Cardiac septum (tissue), 1 donor: ENCODE measurements at places on chromosomes 2 and 18.

- no peak for DNase-seq
These were observed 23.7 kb downstream of the FARP2 start for GRCh38 chr2:241379481-241380480.

GRCh38 chr2:47088371-47089082 lies 66.6 kb downstream of the STPG4 start:
- DNase-seq: no peak

- no peak for DNase-seq
These were observed 317.3 kb upstream of the MGAT5 start for GRCh38 chr2:133936601-133937000.

DNA sequence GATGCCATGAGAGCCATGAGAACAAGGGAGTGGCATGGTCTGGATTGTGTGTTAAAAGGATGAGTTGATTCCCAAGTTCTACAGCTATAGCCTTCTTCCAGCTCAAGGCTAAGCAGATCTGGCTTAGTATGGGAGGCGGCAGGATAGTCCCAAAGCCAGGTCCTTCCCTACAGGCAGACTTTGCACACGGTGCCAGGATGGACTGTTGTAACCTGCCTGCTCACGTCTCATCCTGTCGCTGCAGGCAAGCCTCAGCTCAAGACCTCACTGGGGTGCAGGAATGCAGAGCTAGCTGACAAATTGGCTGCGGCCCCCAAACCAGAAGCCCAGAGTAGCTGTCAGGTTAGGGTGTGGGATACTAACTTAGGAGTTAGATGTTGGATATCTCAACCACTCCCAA lies 28.8 kb upstream of the IGFBP5 start:
- no peak for DNase-seq

DNA sequence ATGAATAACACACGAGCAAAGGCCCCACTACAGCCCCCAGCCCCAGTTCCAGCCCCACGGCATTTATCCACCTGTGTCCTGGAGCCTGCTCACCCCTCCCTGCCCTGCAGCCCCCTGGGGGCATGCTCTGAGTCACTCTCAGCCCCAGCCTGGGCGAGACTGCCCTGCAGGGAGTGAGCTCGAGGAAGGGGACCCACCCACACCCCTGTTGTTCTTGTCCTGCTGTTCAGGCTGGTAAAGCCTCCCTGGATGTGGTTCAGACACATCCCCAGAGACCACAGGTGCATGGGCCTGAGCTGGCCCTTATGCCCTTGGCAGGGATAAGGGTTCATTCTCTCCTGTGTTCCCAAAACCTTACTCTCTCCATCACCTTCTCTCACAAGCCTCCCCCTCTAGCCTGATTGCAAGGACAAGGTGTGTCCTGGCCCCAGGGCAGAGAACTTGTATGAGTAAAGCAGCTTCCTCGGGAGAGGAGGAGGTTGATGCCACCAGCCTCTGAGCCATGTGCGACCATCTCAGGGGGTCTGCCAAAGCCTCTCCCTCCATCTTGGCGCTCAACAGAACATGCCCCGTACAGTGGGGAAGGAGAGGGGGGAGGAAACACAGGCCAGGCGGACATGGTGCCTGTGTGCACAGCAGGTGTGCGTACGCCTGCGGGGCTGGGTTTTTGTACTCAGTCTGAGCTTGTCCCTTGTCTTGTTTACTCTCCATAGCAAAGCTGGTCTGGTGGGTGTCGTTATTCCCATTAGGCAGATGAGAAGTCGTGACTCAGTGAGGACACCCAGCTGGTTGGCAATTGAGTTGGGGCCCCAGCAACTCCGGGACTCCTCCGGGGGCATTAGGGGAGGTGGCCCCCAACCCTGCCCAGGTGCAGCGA lies 64.4 kb downstream of the CIB4 start:
- no peak for DNase-seq

- DNase-seq: no peak
These were observed 188.9 kb upstream of the ITGA4 start for GRCh38 chr2:181268174-181268867.

- DNase-seq: no peak
These were observed 39.9 kb downstream of the ADD2 start for GRCh38 chr2:70728128-70728527.

DNA sequence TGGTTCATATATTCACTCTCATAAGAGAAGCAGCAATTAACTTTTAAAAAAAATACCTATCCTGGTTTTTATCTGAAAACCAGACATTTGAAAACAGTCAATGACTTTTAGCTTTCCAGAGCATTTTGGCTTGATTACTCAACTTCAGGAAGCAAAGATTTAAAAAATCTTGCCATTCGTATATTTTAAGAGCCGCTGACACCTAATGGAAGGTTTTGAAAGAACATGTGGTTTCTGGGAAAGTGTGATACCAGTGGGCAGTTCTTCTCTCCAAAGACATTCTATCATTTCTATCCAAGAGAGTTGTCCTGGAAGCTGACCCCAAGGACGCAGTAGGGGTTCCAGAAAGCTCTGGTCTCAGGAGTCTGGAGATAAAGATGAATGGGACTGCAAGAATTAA lies 234.7 kb downstream of the TTC32 start:
- DNase-seq: no peak

DNA sequence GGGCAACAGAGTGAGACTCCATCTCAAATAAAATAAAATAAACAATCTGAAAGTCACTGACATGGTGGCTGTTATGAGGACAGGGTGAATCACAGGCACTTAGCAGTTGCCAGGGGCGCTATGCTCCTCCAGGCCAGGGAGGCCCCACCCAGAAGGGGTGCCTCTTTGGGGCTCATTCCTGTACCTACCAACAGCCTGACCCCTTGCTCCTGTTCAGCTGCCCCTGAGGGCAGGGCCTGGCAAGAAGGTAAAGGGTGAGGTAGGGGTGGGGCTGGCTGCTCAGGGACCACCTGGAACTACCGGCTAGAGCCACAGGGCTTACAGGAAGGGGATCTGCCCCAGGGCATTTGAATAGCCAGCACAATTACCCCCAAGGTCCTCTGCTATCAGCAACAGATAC lies 60.3 kb downstream of the INPP5D start:
- DNase-seq: no peak

DNA sequence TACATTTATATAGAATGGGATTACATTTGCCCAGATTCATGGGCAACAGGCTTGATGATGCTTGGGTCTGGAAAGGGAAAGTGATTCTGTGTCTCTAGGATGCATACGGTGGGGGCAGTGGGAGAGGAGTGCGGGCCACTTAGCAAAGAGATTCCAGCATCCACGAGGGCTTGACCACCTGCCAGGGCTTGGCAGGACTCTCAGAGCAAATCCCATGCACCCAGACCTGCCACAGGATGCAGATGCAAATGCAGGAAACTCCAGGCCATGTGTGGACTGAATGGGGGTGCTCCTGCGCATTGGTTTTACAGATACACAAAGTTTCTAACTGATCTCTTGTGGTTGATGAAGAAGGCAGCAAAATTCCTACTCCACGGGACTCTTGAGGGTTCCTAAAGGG lies 334.7 kb downstream of the CYRIA start:
- DNase-seq: no peak

DNA sequence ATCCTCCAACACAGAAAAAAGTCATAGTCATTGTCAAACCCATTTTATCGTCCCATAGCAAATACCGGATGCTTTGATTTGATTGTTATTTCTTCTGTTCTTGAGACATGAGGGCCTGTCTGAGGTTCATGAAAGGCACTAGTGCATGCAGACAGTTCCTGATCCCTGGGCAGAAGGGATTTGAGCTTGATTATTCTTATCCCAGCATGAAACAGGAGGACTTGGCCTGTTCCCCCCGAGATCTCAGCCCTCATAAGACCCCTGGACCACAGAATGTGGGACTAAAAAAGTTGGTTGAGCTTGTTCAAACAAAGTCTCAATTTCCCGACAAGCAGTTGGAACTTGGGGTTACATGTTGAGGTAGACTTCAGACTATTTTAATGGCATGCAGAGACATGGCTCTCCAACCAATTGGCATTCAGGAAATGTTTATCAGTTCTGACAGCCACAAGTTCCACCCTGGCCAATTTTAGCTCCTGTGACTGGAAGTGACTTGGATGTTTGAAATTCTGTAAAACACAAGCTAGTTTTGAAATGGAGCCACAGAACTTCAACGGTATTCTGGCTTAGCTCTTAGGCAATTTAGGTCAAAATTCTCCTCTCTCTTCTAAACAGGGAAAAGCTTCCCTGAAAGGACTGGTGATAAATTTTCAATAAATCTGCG lies 366.9 kb upstream of the SLC14A2 start:
- DNase-seq: no peak

- no peak for DNase-seq
These were observed 49.2 kb upstream of the ZNF804A start for GRCh38 chr2:184549153-184549552.
